ENCODE measurements at places on chromosomes 6 and 20.

DNA sequence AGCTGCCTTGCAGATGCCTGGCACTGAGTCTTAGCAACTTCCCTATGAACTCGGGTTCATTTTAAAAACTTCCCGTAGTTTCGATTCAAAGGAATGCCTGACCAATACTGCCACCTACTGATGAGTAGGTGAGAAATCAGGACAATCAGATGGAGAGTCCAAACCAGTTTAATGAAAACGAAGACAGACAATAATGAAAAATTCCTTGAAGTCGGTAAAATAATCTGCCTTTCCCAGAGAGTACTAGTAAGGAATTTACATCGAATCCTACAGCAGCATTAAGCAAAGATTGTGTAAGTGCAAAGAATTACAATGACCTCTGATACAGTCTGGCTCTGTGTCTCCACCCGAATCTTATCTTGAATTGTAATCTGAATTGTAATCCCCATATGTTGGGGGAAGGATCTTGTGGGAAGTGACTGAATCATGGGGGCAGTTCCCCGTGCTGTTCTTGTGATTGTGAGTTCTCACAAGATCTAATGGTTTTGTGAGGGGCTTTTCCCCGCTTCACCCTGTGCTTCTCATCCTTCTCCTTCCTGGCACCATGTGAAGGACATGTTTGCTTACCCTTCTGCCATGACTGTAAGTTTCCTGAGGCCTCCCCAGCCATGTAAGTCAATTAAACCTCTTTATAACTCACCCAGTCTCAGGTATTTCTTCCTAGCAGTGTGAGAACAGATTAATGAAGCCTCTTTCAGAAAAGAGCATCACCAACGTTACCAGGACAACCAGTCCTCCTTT, 134.4 kb downstream of the ARHGAP18 start:
- no peak for DNase-seq

DNA sequence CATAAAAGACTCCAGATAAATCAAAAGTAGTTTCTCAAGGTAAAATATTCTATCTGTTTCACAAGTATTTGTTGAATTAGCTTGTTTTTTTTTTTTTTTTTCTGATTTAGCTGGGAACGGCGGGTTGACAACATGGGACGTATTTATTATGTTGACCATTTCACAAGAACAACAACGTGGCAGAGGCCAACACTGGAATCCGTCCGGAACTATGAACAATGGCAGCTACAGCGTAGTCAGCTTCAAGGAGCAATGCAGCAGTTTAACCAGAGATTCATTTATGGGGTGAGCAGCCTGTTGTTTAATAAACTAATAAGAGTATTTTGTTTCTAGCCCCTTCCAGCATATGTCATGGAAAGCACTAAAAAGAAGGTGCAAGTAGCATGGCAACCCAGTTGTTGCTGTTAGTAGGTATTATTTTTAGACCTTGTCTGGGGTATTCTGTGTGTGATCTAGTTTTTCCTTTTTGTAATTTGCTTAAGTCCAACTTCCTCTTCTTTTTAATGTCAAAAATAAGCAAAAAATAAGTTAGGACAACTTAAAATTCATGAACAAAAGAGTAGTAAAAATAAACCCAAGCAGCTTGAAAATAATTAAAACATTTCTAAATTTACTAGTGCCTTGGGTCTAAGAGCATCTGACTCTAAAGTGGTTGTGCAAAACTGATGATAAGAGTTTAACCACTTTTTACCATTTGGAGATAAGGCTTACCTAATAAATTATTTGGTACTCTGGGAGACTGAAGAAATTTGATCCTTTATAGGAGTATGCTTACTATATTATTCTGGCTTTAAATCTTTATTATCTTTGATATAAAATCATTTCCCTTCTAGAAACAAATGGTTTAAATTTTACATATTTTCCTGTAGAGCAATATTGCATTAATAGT, 70.8 kb upstream of the DYNLRB1 start:
- DNase-seq: no peak

DNA sequence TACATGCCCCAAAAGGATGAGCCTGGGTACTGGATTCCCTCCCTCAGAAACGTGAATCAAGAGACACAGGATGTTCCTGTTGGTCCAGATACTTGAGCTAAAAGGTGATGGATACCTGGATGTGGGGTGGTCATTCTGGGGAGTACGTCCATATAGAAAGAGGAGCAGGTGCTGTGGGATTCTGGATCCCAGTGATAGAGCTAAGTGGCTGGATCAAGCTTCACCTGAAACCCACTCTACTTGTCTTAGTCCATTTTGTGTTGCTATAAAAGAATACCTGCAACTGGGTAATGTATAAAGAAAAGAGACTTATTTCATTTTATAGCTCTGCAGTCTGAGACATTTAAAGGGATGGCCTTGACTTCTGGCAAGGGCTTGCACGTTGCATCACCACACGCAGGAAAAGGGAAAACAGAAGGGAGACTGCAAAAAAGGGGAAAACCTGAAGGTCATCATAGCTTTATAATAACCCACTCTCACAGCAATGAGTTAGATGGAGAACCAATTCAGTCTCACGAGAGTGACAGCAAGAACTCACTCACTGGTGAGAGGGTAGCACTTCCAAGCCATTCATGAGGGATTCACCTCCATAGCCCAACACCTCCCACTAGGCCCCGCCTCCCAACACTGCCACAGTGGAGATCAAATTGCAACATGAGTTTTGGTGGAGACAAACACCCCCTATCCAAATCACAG, 31.2 kb downstream of the RIPOR3 start:
- DNase-seq: no peak

GRCh38 chr6:131784561-131784960, 23.3 kb upstream of the ENPP1 start:
- DNase-seq: no peak

DNA sequence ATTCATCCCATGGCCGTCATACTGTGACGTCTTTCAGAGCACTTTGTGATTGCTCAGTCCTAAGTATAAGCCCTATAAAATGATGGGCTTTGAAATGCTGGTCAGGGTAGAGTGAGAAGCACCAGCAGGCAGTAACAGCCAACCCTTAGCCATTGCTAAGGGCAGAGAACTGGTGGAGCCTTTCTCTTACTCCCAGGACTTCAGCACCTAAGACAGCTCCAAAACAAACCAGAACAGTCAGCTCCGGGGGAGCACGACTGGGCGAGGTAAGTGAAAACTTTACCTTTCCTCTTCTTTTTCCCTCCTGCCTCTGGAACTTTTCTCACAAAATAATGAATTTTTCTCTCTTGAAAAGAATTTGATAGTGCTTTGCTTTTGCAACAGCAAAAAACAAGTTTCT, at the start of gene VIP:
TSS of gene VIP (plus strand) at position 104 of the 400 bp plus-strand sequence. CDS start 1,381 bp downstream, outside the sequence.
- DNase-seq: peak; percentile 3

GRCh38 chr6:55562318-55562717, 16.7 kb downstream of the HMGCLL1 start:
- no peak for DNase-seq

All from T-helper 2 cell (primary cell).